ENCODE measurements at places on chromosomes 7 and 10.

GRCh38 chr10:125006188-125006680, 64.3 kb downstream of the ZRANB1 start:
- DNase-seq = peak; percentile 19

- no peak for DNase-seq
Observed at GRCh38 chr10:115045499-115045898, 47.7 kb upstream of the ATRNL1 start.

DNA sequence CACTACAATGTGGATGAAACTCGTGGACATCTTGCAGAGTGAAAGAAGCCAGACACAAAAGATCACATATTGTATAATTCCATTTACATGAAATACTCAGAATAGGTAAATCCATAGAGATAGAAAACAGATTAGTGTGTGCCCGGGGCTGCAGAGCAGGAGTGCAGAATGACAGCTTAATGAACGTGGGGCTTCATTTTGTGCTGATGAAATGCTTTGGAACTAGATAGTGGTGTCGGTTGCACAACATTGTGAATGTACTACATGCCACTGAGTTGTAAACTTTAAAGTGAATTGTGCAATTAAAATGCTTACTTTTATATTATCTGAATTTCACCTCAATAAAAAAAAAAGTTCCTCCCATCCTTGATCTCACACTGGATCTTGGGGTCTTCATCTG, 31.8 kb upstream of the CARD11 start:
- no peak for DNase-seq

- no peak for DNase-seq
Observed at GRCh38 chr10:119762805-119763798, 37.3 kb downstream of the INPP5F start.

GRCh38 chr7:674454-675410, 51.8 kb upstream of the DNAAF5 start:
- DNase-seq = no peak

DNA sequence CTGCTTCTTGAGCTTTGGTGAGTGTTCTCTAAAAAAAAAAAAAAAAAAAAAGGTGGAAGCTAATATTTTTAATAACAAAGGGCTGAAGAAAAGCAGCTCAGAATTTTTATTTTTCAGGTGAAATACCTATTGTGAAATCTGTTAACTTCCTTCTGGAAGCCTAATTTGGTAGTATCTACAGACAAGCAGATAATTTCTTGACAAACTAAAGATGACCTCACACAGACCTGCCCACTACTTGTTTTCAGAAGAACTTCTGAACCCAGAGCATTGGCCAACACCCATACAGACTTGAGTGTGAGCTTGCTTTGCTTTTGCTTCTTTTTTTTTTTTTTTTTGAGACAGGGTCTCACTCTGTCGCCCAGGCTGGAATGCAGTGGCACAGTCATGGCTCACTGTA, 31.2 kb downstream of the LRRC4 start:
- DNase-seq = no peak

DNA sequence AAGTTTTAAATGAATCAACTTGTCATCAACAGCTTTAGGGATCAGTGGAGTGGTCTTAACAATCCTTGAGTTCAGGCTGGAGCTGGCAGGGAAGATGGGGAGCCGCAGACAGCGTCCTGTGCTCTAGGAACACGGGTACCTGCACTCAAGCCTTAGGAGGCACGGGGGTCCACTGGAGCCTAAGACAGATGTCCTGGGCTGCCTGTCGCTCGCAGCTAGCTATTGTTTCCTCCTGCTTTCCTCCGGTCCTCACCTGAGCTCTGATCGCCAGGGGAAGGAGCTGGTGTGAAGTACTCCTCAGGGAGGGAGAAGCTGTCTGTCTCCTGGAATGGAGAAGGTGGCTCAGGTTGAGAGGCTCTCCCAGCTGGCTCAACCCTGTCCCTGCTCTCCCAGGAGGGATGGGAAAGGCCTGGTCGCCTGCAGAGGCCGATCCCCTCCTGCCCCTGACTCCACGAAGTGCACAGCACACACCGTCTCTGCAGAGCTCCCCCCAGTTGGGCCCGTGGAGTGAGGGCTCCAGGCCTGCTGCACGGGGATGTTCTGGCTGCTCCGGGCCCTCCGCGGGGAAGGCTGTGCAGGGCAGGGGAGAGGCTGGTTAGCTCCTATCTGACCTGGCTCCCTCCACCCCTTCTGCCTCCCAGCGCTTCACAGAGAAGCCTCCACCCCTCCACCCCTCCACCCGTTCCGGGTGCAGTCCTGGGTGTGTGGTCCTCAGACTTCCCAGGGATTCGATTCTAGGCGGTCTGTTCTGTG, 14.5 kb upstream of the PYROXD2 start:
- no peak for DNase-seq

DNA sequence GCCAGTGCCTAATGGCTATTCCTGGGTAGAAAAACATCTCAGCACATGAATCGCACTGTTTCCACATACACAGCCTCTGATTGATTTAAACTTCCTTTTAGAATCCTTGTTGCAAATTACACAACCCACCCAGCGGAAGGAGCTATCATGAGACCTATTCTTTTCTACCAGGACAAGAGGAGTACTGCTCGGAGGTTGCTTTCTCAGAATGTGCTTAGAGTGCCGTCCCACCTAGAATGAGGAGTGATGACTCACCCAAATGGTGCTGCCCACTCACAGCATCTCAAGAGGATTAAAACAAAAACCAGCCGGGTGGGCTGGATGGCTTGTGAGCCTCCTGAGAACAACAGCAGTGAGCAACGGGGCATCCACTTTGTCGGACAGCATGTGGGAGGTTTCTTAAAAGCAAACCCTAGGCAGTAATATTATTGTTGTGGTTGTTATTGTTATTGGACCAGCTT, 128.9 kb downstream of the DGKI start:
- DNase-seq = no peak

- DNase-seq = peak; percentile 63
Observed at GRCh38 chr10:89391907-89392756, at the start of gene IFIT1. Gene IFIT1 (plus strand): TSS chr10:89392623. CDS start chr10:89392713, 90 bp downstream.

GRCh38 chr7:35253710-35254495, at the start of gene TBX20:
Gene TBX20 (minus strand): TSS chr7:35254100. CDS start chr7:35253620, 480 bp downstream.
- no peak for DNase-seq

DNA sequence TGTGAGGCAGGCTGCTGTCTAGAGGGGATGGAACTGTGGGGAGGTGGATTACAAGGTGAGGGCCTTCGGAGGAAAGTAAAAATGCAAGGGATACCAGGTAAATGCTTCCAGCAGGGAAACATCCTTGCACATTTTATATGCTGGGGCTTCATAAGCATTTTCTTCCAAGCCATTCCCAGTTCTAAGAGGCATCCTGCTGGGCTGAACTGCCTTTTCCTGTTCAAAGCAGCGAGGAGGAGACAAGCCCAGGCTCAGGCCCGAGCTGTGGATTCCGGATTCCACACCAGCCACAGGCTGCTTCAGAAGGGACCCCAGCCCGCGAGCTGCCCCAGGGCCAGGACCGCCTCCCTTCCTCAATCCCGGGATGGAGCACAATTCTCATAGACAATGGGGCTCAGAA, 249.7 kb downstream of the TNS3 start:
- no peak for DNase-seq

DNA sequence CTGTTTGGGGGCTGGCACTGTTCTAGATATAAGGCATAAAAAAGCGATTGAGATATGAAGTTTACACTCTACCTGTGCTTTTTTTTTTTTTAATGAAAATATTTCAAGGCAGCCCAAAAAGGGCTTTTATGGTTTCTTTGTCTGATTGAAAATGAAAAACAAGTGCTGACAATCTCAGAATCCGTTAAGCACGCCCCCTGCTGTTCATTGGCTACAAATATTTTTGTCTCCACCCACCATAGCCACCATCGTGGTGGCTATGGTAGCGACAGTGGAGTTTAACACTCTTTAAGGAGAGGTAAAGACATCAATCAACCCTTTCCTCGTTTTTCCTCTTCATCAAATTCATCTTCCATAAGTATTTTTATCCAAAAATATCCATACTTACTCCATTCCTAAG, 94.2 kb downstream of the CD36 start:
- no peak for DNase-seq

DNA sequence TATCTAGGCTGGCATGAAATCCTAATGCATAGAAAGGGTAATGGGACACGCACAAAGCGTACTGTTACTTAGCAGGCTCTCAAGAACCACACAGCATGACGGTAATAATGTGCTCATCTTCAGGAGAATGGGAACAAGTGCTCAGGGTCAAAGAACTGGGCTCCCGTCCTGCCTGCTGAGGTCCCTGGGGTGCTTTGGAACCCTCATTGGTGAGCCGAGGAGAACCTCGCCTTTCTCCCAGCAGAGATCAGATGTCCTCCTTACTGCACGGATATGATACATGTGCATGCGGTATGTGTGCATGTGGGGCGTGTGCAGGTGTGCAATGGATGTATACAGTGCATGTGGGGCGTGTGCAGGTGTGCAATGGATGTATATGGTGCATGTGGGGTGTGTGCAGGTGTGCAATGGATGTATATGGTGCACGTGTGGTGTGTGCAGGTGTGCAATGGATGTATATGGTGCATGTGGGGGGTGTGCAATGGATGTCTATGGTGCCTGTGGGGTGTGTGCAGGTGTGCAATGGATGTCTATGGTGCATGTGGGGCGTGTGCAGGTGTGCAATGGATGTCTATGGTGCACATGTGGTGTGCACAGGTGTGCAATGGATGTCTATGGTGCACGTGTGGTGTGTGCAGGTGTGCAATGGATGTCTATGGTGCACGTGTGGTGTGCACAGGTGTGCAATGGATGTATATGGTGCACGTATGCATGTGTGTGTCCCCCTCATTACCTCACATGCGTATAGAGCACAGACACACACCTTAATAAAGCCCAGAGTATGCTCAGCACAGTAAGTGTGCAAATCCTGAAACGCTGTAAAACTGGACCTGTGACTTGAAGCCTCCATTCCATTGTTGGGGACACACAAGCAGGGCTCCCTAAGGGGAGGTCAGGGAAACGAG, 336.3 kb downstream of the PTPRN2 start:
- peak; percentile 38 for DNase-seq
